ENCODE measurements at places on chromosomes 1 and 21.

DNA sequence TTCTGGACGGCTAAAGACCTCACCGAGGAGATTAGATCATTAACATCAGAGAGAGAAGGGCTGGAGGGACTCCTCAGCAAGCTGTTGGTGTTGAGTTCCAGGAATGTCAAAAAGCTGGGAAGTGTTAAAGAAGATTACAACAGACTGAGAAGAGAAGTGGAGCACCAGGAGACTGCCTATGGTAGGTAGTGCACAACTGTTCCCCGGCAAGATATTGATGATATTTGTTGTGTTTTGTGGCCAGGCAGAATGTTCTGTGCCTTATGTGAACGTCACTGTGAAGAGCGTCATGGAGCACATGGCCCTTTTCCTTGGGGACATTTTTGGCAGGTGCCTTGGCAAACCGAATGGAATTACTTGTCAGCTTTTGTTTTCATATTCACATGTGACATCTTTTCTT lies 191.7 kb downstream of the DISC1 start:
- no peak for DNase-seq

DNA sequence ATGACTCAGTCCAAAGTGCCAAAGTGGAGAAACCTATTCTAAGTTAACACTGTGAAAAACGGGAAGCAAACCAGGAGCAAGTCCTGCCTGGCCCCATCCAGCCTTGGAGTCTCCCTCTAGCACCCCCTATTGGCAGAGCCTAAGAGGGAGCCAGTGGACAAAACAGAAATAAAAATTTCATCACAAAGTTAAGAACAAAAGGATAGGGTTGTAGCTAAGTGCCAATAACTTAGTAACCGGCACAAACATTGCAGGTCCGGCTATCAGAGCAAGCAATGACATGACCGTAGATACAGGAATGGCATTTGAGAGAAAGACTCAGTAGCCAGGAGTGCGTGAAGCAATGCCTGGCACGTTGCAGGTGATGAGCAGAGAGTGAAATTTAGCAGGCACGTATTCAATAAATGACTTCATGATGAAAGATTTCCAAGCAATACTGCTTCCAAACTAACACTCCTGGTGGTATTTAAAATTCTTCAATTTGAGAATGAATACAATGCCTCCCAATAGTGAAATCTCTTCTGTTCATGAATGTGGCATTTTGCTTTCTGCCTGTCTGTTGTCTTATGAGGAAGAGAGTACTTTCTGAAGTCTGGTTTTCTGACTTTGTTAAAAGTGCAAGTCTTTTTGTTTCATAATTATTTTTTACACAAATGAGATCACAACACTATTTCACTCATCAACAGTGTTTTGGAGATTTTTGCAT lies 391.0 kb downstream of the OMA1 start:
- no peak for DNase-seq

DNA sequence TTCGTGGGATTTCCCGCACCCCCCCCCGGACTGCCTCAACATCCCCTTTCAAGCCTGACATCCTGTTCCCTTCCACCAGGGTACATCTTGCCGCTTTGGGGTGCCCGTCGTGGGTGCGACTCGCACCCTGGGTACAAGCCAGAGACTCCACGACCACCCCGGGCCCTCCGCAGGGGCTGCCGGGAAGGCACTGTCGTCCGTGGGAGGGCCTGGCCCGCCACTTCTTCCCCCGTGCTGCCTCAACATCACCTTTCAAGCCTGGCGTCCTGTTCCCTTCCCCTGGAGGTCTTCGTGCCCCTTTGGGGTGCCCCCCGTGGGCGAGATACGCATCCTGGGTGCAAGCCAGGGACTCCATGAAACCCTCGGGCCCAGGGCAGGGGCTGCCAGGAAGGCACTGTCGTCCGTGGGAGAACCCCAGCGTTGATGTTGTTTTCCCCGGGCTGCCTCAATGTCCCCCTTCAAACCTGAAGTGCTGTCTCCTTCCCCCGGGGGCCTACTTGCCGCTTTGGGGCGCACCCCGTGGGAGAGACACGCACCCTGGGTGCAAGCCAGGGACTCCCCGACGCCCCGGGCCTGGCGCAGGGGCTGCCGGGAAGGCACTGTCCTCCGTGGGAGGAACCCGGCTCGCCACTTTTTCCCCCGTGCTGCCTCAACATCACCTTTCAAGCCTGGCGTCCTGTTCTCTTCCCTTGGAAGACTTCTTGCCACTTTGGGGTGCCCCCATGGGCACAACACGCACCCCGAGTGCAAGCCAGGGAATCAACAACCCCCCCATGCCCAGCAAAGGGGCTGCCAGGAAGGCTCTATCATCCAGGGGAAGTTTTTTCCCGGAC lies 138.6 kb downstream of the LIPI start:
- DNase-seq: no peak

DNA sequence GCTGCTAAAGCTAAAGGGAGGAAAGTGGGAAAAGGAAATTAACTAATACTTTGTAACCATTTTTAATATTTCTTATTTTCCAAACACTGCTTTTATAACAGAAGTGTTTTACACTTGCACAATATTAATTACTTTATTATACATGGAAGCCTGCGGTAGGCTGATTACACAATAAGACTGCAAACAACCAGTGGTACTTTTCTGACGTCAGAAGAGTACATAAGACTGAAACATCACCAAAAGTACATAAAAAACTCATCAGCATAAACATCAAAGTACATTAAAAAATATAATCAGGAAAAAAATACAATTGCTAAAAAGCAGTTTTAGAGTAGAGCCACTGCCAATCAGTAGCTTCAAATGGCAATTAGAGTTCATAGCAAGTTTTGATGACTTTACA lies 4.6 kb downstream of the ZNF281 start:
- DNase-seq: no peak

Data from right renal cortex interstitium (tissue), 3 donors.